Activated naive CD4-positive, alpha-beta T cell treated with anti-CD3 and anti-CD28 coated beads for 36 hours (primary cell): ENCODE measurements at places on chromosomes 13 and 19.

GRCh38 chr19:10069046-10069445 lies 17.1 kb upstream of the SHFL start:
- H3K4me1 ChIP-seq, result no peaks in the 10 kb centered on the region
- H3K27ac ChIP-seq, result no peak overlapping the region
- H3K36me3 ChIP-seq, result no peaks in the 10 kb centered on the region

- DNase-seq, result no peak
- no peaks in the 10 kb centered on the region for H3K36me3 ChIP-seq
- H3K27me3 ChIP-seq, result peaks cover 17% of the 10 kb centered on the region
- H3K4me3 ChIP-seq, result peak overlapping the region; percentile 36
- H3K27ac ChIP-seq, result no peak overlapping the region
Measured at GRCh38 chr19:1468821-1469254, 10.2 kb downstream of the C19orf25 start.

- DNase-seq, result no peak
- no peaks in the 10 kb centered on the region for H3K36me3 ChIP-seq
- H3K4me1 ChIP-seq, result no peaks in the 10 kb centered on the region
Measured at GRCh38 chr13:61151062-61151461, 264.6 kb downstream of the PCDH20 start.

- no peak overlapping the region for H3K27ac ChIP-seq
- DNase-seq, result no peak
- H3K36me3 ChIP-seq, result no peaks in the 10 kb centered on the region
- H3K4me1 ChIP-seq, result peaks cover 2% of the 10 kb centered on the region
- H3K27me3 ChIP-seq, result no peaks in the 10 kb centered on the region
Measured at GRCh38 chr13:94263038-94263437, 216.4 kb downstream of the DCT start.

- H3K36me3 ChIP-seq, result no peaks in the 10 kb centered on the region
- peak; percentile 61 for DNase-seq
- no peak overlapping the region for H3K27ac ChIP-seq
- H3K4me3 ChIP-seq, result no peak overlapping the region
- H3K27me3 ChIP-seq, result peaks cover 8% of the 10 kb centered on the region
Measured at GRCh38 chr19:15091918-15092753, 10.1 kb downstream of the OR1I1 start.

DNA sequence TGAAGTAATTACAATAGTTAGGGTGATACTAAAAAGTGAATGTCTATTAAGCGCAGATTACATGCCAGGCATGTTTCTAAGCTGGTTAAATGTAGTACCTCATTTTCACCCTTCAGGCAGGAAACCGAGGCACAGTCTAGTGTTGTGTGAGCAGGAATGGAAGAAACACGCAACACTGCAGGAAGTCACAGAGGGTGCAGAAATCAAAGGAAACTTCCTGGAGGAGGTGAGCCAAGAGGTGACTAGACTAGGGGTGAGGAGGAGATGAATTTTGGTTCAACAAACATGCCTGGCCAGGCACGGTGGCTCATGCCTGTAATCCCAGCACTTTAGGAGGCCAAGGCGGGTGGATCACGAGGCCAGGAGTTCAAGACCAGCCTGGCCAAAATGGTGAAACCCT lies 41.8 kb downstream of the ZNF473 start:
- H3K27me3 ChIP-seq, result no peaks in the 10 kb centered on the region
- DNase-seq, result no peak
- H3K4me3 ChIP-seq, result no peak overlapping the region
- no peak overlapping the region for H3K27ac ChIP-seq
- H3K36me3 ChIP-seq, result no peaks in the 10 kb centered on the region
